ENCODE measurements at places on chromosomes 7 and 10.
A peak's percentile ranks its signal among the peaks of the same experiment; 100 is the strongest.

DNA sequence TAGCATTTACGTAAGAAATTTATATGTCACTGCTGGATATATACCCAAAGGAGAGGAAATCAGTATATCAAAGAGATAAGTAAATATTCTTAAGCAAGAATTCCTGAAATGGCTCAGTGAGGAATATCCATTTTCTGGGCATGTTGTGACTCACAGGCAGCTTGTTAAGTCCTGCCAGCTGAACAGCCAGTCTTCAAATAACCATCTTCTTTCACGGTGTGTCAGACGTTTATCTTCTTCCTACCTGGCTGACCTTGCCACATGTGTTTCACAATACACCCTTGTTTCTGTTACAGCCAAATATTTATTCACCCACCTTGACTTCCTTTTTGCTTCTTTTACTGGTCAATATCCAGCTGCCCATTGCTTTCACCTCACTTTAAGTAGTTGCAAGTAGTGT, 648.1 kb downstream of the ANKRD7 start:
- DNase-seq = no peak

DNA sequence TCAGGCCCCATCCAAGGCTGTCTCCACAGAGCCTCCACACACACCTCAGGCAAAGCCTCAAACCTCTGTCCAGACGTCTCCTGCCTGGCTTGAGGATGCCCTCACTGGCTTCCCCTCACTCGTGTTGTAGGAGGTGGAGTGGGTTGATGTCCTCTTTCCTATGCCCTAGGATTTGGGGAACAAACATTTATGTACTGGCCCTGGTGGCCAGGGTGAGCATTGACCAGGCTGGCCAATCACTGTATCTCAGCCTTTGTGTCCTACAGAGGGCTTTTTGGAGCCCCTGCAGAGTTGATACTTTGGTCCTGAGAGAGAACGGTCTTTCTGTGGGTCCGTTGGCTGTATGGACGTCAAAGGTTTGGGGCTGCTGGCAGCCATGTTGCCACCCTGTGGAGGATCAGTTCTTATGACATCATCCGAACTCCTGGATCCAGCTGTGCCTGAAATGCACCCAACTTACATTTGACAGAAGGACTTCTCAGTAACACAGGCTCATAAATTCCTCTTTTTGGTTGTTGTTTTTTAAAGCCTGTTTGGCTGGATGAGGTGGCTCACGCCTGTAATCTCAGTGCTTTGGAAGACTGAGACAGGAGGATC, 2.3 kb upstream of the GRID2IP start:
- DNase-seq = no peak

- no peak for DNase-seq
Measured at GRCh38 chr10:131831561-131831960, 69.2 kb upstream of the PPP2R2D start.

- DNase-seq = no peak
Measured at GRCh38 chr10:46329690-46330016, 42.9 kb downstream of the ANTXRL start.

DNA sequence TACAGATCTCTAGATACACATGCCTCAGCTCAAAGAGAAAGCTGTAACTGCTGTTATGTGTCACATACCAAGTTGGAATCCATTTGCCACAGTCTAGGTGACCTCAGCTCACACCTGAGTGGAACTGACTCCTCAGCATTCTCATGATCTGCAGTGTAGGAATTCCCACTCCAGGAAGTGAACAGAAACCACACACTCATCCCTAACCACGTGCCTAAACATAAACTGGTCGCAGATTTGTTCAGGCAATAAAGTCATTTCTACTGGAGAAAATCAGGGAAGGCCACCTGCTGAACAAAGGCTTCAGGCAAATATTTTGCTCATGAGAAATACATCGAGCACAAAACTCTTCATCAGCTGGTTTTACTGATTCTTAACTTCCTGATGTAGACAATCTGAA, 23.0 kb upstream of the ZMYND11 start:
- DNase-seq = no peak

GRCh38 chr10:75038335-75038734, 73.1 kb upstream of the SAMD8 start:
- no peak for DNase-seq

- no peak for DNase-seq
Measured at GRCh38 chr7:54705436-54705835, 53.6 kb downstream of the SEC61G start.

- no peak for DNase-seq
Measured at GRCh38 chr10:4086131-4086898, 301.3 kb upstream of the KLF6 start.

DNA sequence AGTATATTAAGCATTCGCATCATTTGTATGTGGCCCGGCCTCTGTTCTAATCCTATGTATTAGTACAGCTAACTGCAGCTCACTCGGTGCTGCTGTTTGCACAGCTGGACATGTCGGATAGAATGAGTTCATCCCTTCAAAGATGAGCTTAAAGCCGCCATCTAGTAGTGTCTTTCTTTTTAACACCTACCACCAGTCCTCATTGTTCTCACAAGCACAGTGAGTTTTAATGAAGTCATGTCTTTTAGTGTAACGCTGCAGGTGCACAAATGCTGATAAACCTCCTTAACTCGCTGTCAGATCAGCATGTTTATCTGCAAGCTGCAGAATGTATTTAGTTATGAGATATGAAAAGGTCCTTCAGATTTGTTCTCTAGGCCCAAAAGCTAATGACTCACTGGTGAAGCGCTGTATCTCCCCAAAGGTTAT, 247.5 kb downstream of the MTERF1 start:
- DNase-seq = no peak

- DNase-seq = no peak
Measured at GRCh38 chr10:49645871-49646870, 32.3 kb downstream of the CHAT start.

GRCh38 chr7:95357623-95358022, 33.3 kb upstream of the PON1 start:
- no peak for DNase-seq

DNA sequence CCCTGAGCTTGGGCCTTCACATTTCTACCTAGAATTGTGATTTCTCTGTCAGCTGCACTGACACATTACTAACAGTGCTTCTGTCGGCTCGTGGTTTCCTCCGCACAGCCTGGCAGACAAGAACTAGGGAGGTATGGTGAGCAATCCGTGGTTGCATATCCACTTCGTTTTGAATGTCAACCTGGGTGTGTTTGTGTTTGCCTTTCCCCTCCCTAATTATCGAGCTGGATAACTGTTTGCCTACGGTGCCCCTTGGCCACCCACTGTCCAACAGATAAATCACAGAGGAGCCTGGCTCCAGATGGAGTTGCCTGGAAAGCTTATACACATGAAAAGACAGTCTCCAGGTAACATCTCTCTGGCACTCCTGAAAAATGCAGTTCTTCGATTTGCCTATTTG, 228.8 kb downstream of the TRIL start:
- no peak for DNase-seq

DNA sequence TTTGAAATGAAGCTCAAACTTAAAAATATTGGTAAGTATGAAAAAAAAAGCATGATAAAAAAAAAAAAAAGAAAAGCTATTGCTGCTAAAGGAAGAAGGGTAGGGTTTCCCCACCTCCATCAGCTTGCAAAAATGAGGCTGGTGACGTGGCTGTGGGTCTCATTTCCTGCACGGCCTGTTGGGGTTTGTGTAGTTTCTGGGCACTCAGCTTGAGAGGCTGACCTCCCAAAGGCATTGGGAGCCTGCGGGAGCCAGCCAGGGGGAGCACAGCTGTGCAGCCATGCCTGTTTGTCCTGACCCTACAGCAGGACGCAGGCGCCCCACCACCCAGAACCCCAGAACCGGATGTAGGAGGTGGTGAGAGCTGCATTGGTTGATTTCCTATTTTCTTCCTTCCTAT, 48.8 kb upstream of the CARD11 start:
- peak; percentile 31 for DNase-seq

DNA sequence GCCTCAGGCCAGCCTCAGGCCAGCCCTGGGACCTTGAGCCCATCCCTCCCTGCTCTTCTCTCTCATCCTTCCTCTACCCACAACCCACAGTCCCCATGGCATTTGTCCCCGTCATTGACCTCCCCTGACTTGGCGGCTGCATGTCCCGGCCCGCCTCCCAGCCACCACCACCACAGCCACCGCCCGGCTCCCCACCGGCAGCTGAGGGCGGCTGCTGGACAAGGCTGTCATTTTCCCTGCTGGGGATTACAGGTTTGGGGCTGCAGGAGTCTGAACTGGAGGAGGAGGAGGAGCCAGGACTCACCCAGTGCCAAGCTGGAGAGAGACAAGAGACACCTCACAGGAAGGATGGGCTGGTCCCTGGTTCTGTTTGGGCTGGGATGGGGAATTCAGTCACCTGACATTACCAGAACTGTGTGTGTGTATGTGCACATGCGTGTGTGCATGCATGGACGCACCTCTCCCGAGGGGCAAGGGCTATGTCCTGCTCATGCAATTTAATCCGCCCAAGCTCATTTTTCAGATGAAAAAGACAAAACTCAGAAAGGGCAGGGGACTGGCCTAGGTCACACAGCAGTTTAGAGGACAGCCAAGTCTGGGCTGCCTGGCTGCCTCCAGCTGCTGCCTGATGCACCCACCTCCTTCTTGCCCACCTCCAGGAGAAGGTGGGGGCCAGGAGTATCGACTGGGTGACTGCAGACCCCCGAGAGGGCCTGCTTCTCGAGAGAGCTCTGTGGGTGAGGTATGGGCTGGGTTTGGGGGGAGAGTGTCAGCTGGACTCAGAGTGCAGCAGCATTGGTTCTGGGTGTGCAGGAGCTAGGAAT, 113.1 kb downstream of the ZMIZ1 start:
- DNase-seq = no peak

DNA sequence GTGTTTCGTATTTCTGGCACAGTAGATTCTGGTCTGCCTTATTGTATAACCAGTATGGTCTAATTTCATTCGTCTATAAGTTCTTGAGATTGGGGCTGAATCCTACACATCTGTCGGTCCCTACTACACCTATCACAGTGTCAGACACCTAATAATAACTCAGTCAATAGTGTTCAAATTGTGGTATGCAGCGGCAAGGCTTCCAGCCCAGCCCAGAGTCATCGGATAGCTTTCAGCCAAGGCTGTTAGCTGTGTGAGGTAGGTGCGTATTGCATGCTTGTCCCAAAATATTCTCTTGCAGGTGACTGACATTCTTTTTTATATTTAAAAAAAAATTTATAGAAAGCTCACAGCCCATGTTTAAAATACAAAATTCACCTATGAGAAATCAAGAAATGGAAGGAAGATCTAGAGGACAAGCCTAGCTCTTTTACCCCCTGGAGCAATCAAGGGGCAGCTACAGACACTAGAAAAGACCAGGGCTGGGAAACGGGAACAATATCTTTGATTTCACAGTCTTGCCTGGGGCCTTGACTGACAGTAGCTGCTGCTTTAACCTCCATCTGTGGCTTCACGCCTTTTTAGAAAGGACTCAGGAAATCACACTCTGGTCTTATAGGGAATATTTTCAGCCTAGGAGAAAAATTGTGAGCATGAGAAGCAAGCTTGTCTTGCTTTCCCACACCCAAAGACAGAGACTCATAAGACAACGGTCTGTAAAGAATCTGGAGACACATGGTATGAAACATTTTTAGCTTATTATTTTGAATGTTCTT, 9.5 kb upstream of the ASB4 start:
- DNase-seq = no peak

DNA sequence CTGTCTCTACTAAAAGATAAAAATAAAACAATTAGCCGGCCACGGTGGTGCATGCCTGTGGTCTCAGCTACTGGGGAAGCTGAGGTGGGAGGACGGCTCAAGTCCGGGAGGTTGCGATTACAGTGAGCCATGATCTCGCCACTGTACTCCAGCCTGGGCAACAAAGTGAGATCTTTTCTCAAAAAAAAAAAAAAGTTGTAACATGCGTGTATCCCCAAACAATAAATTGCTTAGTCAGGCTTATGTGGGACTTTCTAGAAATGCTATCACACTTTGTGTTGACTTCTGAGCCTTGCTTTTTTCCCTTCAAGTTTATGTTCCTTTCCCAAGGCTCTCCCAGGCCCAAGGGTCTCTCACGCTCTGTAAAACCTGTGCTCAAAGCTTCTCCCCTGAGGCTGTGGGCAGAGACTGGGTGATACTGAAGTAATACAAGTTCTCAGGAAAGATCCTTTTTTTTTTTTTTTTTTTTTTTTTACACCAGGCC, 88.0 kb upstream of the TNS3 start:
- no peak for DNase-seq

- no peak for DNase-seq
Measured at GRCh38 chr7:28409716-28410627, 2.3 kb upstream of the CREB5 start.

DNA sequence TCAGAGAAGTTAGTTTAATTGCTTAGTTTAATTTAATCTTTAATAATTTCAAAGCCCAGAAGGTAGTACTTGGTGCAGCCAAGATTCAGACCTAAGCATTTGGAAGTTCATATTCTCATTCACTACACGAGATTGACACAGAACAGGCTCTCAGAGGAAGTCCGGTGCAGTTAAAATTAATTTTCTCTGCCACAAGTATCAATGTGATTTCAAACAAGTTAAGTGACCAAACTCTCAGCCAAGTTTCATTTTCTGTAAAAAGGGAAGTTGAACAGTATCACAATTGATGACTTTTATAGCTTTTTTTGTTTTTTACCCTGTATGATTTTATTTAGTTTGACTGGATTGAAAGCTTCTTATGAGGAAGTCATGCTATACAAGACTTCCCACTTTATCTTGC, 1494.9 kb upstream of the LRRTM3 start:
- no peak for DNase-seq

GRCh38 chr7:34373940-34374339, 284.1 kb upstream of the NPSR1 start:
- no peak for DNase-seq

GRCh38 chr10:67808704-67809103, 29.3 kb downstream of the DNAJC12 start:
- DNase-seq = no peak

DNA sequence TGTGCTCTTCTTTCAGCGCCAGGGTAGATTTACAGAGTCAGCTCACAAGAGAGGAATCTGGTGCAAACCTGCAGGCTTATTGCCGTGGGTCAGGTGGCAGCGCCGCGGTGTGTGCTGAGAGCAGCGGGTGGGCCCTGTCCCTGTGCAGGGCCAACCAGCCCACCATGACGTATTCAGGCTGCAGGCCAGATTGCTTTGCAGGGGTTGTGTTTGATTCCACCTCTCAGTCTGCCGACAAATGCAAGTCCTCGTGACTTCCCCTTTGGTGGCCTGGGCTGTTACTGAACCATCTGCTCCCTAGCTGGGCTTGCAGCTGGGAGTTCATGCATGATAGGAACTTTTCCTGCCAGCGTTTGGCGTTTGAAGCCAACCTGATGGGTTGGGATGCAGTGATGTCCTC, 66.7 kb upstream of the LEP start:
- DNase-seq = no peak

DNA sequence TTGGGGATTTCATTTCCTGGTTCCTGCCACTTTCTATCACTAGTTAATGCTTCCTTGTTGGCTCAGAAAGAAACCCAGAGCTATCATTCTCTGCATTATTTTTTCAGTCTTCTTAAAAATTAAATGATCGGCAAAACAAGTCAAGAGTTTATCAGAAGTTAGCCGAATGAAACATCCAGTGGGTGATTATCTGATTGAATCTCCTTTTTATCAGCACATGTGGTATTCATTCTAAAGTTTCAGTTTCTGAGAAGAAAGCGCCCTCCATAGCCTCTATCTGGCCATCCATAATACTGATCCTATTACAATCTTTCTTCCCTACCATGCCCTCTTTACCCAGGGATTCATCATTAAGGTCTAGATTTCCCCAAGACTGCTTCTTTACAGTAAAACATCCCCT, 71.8 kb downstream of the OSBPL3 start:
- DNase-seq = no peak

GRCh38 chr10:49539320-49539885, 482 bp upstream of the ERCC6 start:
- peak; percentile 9 for DNase-seq

Measured in activated T-cell treated with anti-CD3 and anti-CD28 coated beads for 1 hour (primary cell).